WTC11 (cell line): ENCODE measurements at places on chromosomes 2 and 18. TPM values are rescaled to one million over a fixed set of nuclear protein-coding genes. Genes with fewer than 3 reads are reported as not detected.

CTIF gene
- 18.9 to 28.5 TPM (median 20.4 TPM) in 3 replicates for total RNA-seq

KIF1A gene
- 218 to 279 TPM (median 222 TPM) in 3 replicates for total RNA-seq

SCYGR4 gene
- not detected in 3 replicates for total RNA-seq

HOXD10 gene
- not detected in 3 replicates for total RNA-seq

DNA sequence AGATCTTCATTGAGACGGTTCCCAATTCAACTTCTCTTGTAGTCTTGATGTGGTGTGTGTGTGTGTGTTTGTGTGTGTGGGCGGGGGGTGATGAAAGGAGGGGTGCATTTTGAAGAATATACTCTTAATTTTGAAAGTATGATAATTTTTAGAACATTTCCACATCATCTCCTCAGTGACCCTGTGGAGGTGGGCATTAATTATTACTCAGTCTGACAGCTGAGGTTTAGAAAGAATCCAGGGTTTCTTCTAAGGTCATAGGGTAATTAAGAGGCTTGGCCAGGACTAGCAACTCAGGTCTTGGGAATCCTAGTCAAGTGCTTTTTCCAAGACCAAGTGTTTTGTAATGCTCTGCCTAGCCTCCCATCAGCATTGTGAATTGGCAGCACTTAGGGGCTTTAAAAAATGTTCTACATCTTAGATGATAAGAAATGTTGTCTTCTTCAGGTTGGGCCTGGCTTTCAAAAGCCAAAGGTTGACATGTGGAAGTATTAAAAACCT lies 100.5 kb downstream of the SPTBN1 start:
- DNase-seq, result no peak

DNA sequence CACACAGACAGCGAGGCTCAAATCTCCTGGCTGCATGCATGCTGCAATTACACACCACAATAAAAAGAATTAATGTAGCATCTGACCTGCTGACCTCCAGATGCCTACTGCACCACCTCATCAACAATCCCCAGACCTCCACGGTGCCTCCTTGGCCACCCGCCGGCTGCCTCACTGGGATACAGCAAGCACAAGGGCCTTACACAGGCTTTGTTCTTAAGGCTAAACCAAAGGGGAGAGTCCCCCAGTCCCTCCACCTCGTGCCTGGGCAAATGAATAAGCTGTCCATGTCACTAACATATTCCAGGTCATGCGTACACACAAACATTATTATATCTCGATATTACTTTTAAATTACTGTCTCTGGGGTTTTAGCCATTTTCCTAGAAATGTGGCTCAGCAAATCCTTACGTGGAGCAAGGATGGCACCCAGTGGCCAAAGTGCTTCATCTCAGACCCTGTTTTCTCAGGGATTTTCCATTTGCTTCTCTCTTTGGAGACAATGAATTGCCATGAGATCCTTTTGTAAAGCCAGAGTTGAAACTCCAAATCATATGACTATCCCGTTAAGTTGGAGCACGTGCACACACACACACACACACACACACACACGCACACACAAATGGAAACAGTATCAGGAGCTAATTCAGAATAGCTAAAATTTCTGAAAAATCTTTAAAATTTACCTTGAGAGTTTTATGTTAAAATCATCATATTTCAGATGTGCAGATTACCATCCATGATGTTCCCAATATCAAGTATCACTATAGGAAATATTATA lies 313.8 kb downstream of the PDE11A start:
- peak; percentile 42 for DNase-seq

GRCh38 chr2:214775971-214776370 lies 33.5 kb downstream of the BARD1 start:
- no peak for DNase-seq

DNA sequence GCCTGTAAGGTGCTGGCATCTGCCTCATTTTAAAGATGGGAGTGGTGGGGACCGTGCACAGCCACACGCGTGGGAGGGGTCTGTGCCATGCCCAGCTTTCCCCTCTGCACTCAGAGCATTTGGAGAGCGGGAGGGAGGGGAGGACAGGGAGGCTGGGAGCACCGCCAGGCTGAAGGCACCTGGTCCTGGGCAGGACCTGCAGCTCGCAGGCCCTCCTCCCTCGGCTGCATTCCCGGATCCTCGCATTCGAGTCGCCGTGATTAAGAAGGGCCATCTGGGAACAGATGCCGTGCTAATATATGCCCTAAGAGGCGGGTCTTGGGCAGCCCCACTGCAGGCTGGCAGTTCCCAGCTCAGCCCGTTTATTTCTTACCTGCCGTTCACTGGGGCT lies 84.0 kb downstream of the PTGR3 start:
- no peak for DNase-seq

- peak; percentile 50 for DNase-seq
Observed at GRCh38 chr2:134718023-134718816, 580 bp downstream of the TMEM163 start.
